ENCODE measurements at places on chromosomes 2 and 18. TPM values are rescaled to one million over a fixed set of nuclear protein-coding genes. Genes with fewer than 3 reads are reported as not detected.

GRCh38 chr2:28747714-28748113, 3.9 kb upstream of the PPP1CB start:
- DNase-seq = no peak
- H3K4me3 ChIP-seq = no peak overlapping the region
- no peak overlapping the region for H3K27ac ChIP-seq
- H3K4me1 ChIP-seq = no peaks in the 10 kb centered on the region
- H3K27me3 ChIP-seq = no peaks in the 10 kb centered on the region

GRCh38 chr2:138212434-138212833, 248.2 kb downstream of the HNMT start:
- H3K4me3 ChIP-seq = no peak overlapping the region
- no peak for DNase-seq
- H3K36me3 ChIP-seq = no peaks in the 10 kb centered on the region
- no peaks in the 10 kb centered on the region for H3K4me1 ChIP-seq
- H3K27ac ChIP-seq = no peak overlapping the region
- no peaks in the 10 kb centered on the region for H3K27me3 ChIP-seq

DNA sequence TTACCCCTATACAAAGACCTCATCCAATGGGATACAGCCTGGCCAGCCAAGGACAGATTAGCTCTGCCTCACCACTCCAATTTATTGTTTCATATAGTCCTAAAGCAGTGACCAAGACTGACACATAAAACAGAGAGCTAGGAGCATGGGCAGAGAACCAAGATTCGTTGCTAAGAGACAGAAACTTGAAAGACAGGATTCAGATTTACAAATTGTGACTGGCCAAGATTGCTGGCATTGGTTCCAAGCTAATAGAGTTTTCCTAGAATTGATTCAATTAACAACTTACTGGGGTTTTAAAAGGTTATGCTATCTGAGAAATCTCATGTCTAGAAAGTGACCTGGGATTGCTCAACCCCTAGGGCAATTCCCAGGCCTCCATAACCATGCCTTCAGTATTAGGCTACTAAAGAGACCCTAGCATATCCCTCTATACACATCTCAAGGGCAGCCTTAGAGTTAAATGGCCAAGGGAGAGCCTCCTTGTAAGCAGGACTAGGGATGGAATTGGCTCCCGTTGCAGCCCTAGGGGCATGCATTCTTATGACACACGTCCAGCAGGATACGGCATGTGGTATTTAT, 75.6 kb downstream of the ICOS start:
- H3K27me3 ChIP-seq = no peaks in the 10 kb centered on the region
- no peak overlapping the region for H3K4me3 ChIP-seq
- no peaks in the 10 kb centered on the region for H3K4me1 ChIP-seq

GRCh38 chr2:191209340-191209739, 35.9 kb upstream of the MYO1B start:
- no peak for DNase-seq
- H3K27me3 ChIP-seq = no peaks in the 10 kb centered on the region
- no peak overlapping the region for H3K27ac ChIP-seq
- no peaks in the 10 kb centered on the region for H3K36me3 ChIP-seq
- H3K4me1 ChIP-seq = no peaks in the 10 kb centered on the region

GRCh38 chr2:152846697-152847470, 128.5 kb downstream of the ARL6IP6 start:
- no peak overlapping the region for H3K27ac ChIP-seq
- DNase-seq = no peak
- H3K4me3 ChIP-seq = no peak overlapping the region
- H3K27me3 ChIP-seq = no peaks in the 10 kb centered on the region
- H3K36me3 ChIP-seq = no peaks in the 10 kb centered on the region

- H3K27me3 ChIP-seq = no peaks in the 10 kb centered on the region
- H3K27ac ChIP-seq = no peak overlapping the region
- DNase-seq = no peak
These were observed 100.7 kb downstream of the NUP35 start for GRCh38 chr2:183224948-183225347.

GRCh38 chr18:48328473-48329210, 80.5 kb downstream of the ZBTB7C start:
- DNase-seq = peak; percentile 10
- no peak overlapping the region for H3K4me3 ChIP-seq
- no peaks in the 10 kb centered on the region for H3K27me3 ChIP-seq
- H3K36me3 ChIP-seq = no peaks in the 10 kb centered on the region
- H3K4me1 ChIP-seq = no peaks in the 10 kb centered on the region

CTAGE1 gene
- total RNA-seq = not detected

MYL1 gene
- 1.3 TPM for total RNA-seq

TMEM131 gene
- 34.0 TPM for total RNA-seq

CYBRD1 gene
- 13.5 TPM for total RNA-seq

NETO1 gene
- not detected for total RNA-seq

CFAP53 gene
- total RNA-seq = not detected

FAM161A gene
- 1.1 TPM for total RNA-seq
